ENCODE measurements at places on chromosomes 7 and 10. TPM values are rescaled to one million over a fixed set of nuclear protein-coding genes. Genes with fewer than 3 reads are reported as not detected.

Gene SAP25
- total RNA-seq: 2.9 TPM

DNA sequence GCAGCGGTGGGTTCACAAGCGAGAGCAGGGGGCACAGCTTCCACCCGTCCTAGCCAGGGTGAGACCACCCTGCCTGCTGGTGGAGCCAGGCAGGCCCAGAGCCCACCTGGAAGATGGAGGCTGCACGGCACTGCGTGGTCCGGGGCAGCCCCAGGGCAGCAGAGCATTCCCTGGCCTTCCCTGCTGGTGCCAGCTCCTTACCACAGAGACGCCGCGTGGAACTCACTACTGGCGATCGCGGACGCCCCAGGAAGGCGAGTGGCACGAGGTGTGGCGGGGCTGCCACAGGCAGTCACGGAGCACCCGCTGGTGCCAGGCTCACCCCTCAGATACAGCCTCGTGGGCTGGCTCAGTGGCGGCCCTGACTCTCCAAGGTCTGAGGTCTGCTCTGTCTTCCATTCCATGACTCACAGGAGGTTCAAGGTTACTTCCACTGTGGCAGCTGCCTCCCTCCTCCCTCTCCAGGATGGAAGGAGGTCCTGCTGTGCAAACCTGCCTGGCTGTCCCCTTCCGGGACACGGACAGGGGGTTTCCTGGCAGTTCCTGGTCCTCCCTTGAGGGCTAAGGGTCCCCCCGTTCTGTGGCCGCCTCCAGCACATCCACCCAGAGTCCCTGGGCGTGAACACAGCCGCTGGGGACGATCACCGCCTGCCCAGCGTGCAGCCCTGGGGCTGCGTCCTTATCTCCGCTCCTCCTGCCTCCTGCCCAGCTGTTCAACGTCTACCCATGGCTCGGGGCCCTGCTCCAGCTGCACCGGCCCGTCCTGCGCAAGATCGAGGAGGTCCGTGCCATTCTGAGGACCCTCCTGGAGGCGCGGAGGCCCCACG, 3.1 kb downstream of the CYP2W1 start:
- H3K27ac ChIP-seq: no peak overlapping the region
- no peaks in the 10 kb centered on the region for H3K27me3 ChIP-seq
- peaks cover 26% of the 10 kb centered on the region for H3K4me1 ChIP-seq
- DNase-seq: no peak

DNA sequence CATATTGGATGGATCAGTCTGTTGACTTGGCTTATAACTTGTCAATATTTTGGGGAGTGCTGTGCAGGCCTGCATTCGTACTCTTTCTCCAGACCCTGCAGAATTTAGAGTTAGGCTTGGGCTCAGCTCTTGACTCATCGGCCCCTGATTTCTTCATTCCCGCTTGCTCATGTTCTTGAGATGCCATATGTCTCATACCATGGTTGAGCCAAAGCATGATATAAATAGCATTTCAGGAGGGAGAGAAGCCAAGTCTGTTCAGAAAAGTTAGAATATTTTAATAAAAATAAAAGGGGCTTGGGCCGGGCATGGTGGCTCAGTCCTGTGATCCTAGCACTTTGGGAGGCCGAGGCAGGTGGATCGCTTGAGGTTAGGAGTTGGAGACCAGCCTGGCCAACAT, 898.1 kb downstream of the TYW1 start:
- no peaks in the 10 kb centered on the region for H3K4me1 ChIP-seq
- H3K27me3 ChIP-seq: no peaks in the 10 kb centered on the region
- no peak overlapping the region for H3K27ac ChIP-seq

- H3K36me3 ChIP-seq: no peaks in the 10 kb centered on the region
- no peak overlapping the region for H3K4me3 ChIP-seq
- no peak for DNase-seq
Measured at GRCh38 chr7:73585196-73585595, 6.8 kb upstream of the TBL2 start.

- no peak for DNase-seq
- no peaks in the 10 kb centered on the region for H3K36me3 ChIP-seq
- peaks cover 3% of the 10 kb centered on the region for H3K4me1 ChIP-seq
- no peak overlapping the region for H3K27ac ChIP-seq
- no peak overlapping the region for H3K4me3 ChIP-seq
- H3K27me3 ChIP-seq: no peaks in the 10 kb centered on the region
Measured at GRCh38 chr10:458421-458851, 231.0 kb downstream of the DIP2C start.

Gene HABP2
- not detected for total RNA-seq

DNA sequence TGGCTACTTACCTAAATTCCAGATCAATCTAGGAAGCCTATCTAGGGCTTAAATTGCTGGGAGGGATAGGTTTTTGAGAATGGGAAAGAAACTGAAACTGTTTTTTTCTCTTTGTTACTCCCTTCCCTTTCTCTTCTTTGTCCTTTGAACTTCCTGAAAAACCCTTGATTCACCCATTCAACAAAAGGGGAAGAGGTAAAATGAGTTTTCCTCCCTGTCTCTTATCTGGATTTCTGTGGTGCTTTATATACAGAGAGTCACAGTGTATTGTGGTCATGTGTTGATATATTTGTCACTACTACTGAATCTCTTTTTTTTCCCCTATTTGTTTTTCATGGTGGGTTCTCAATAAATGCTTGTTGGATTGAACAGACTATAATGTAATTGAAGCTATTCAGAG, 19.8 kb upstream of the NUP205 start:
- H3K4me3 ChIP-seq: no peak overlapping the region
- no peak for DNase-seq
- H3K4me1 ChIP-seq: no peaks in the 10 kb centered on the region
- H3K27ac ChIP-seq: no peak overlapping the region

- H3K27me3 ChIP-seq: no peaks in the 10 kb centered on the region
- H3K36me3 ChIP-seq: no peaks in the 10 kb centered on the region
- no peak overlapping the region for H3K4me3 ChIP-seq
Measured at GRCh38 chr7:11341285-11341944, 367.7 kb downstream of the PHF14 start.

GRCh38 chr7:132730105-132730504, 153.8 kb upstream of the PLXNA4 start:
- no peak overlapping the region for H3K27ac ChIP-seq
- no peaks in the 10 kb centered on the region for H3K27me3 ChIP-seq
- H3K4me1 ChIP-seq: no peaks in the 10 kb centered on the region
- no peaks in the 10 kb centered on the region for H3K36me3 ChIP-seq
- H3K4me3 ChIP-seq: no peak overlapping the region

All from vagina (tissue), 2 donors.